ENCODE measurements at places on chromosomes 7 and 10. TPM values are rescaled to one million over a fixed set of nuclear protein-coding genes. Genes with fewer than 3 reads are reported as not detected.

GRCh38 chr10:105398202-105398601 lies 757.1 kb downstream of the SORCS3 start:
- no peak for DNase-seq

DNA sequence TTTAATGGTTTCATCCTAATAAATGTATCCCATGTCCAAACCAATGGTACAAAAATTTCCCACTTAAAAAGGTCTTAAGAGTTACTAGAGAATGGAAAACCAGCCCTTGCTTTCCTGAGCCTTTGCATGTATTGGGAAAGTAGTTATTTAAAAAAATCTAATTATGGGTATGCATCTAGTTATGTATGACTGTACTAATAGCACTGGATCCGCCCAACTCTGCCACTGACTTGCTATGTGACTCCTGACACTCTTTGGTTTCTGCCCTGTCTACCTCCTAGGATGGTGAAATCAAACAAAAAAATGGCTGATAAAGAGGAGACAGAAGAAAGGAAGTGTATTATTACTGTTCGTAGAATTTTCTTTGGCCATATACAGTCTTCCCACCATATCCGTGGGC lies 110.4 kb upstream of the CCDC6 start:
- DNase-seq, result no peak

TMEM225B gene
- 1.5 TPM for total RNA-seq

GRCh38 chr7:101216001-101216859 lies 1.2 kb downstream of the PLOD3 start:
- DNase-seq, result no peak

- no peak for DNase-seq
These were observed 37.3 kb upstream of the PDZD8 start for GRCh38 chr10:117412469-117413010.

- peak; percentile 66 for DNase-seq
These were observed 126.2 kb downstream of the PRPF18 start for GRCh38 chr10:13712837-13713581.

GRCh38 chr7:5349005-5349380 lies 66.2 kb downstream of the SLC29A4 start:
- no peak for DNase-seq

- DNase-seq, result no peak
These were observed 344.0 kb downstream of the REEP3 start for GRCh38 chr10:63865210-63865609.

DNA sequence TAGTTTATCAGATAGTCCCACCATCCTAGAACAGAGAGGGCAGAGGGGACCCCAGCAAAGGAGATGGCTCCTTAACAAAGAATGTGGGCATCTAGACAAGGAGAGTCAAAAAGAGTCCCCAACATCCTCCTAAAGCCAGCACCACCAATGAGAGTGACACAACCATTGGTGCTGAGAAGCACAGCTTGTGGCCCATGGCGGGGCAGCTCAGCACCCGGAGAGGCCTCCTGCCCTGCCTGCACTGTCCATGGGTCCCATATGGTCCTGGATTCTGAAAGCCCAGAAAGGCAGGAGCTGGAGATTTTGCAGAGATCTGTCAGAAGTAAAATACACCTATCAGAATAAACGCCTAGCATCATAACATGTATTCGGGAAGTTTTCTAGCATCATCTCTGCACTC lies 311.8 kb upstream of the ZNF32 start:
- no peak for DNase-seq

- DNase-seq, result no peak
These were observed 1.0 kb upstream of the PBLD start for GRCh38 chr10:68333440-68334431.

DYNC1I1 gene
- 10.2 TPM for total RNA-seq

DNA sequence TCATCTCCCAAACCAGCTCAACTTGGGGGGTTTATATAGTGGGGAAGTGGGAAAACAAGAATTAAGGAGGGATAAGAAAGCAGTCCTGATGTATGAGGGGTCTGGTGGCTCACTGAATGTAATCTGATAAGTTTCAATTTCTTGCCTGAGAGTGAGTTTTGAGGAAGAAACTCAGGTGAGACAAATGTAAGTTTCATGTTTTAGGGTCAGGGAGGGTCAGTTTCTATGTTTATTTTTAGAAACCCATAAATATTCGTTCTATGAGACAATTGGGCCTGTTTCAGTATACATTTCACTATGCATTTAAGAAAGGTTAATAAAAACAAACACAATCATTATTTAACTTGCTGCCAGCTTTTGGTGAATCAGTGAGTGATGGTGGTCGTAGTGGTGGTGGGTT lies 128.0 kb upstream of the MBL2 start:
- DNase-seq, result no peak

MACC1 gene
- total RNA-seq, result 1.2 TPM

DNA sequence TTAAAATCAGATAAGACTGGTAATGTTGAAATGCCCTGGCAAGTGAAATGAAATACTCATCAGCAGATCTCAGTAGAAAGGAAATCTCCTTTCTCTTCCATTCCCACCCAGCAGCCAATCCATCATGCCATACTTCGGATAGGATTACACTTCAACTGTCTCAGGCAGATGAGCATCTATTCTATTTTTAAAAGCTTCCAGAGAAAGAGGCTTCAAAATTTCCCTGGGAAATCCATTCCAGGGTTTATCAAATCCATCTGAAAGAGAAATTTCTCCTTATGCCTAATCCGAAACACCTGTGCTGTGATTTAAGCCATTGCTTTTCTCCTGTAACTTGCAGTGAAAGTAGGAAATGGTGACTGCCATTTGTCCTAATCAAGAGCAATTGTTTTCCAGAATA lies 60.4 kb upstream of the RAPGEF5 start:
- no peak for DNase-seq

DNA sequence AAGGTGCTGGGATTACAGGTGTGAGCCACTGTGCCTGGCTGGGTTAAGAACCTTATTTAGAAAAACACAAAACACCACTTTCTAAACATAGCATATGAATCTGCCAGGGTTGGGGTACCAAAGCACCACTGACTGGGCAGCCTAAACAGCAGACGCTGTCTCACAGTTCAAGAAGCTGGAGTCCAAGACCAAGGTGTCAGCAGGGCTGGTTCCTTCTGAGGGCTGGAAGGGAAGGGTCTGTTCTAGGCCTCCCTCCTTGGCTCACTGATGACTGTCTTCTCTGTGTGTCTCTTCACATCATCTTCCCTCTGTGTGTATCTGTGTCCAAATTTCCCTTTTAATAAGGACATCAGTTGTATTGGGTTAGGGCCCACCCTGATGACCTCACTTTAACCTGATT lies 49.6 kb downstream of the HIPK2 start:
- no peak for DNase-seq

CNNM1 gene
- total RNA-seq, result not detected

DNA sequence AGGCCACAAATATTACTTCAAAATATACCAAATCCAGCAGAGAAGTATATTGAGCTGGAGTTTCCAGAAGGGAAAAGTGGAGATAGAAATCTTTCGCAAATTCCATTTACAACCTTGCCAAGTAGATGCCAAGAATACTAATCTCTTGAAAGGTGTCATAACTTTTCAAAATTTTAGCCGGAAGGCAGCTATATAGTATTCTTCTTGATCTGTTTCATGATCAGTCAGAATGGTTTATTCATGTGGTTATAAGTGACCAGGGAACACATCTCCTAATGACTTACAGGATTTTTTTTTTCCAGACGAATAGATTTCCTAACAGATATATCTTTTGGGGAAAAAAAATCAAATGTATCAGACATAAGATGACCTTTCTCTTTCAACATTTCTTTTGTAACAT lies 270.7 kb downstream of the TSPAN12 start:
- no peak for DNase-seq

TWIST1 gene
- total RNA-seq, result 28.5 TPM

OPALIN gene
- total RNA-seq, result not detected

GRCh38 chr10:13347043-13347499 lies 1.0 kb downstream of the SEPHS1 start:
- DNase-seq, result no peak

GRCh38 chr7:151484971-151485707 lies 34.6 kb downstream of the RHEB start:
- DNase-seq, result no peak

DNA sequence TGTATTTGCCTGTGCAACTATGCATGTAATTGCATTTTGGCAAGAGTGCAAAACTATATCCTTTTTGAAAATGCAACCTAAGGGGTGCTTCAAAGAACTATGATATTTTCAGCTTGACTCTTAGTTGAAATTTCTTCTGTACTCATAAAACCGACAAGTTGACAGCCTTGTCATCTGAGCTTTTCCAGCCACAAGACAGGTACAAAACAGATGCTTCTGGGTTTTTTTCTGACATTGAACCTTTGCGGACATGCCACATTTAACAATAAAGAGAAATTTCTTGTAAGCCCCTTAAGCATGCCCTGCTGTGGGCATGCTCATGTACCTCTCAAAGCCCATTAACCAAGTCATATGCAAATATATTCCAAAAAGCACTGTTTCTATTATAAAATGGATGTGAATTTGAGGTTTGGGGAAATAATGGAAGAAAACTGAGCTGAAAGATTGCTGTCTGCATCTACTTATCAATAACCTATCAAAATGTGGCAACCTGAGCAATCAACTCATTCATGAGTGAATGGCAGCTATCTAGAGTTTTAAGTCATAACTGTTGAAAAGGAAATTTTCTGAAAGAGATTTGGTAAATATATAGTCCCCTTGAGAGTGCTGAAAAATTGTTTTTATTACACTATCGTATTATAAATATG lies 1117.0 kb upstream of the LRRTM3 start:
- DNase-seq, result no peak

- DNase-seq, result no peak
These were observed 69.1 kb upstream of the LANCL2 start for GRCh38 chr7:55296070-55296469.

- peak; percentile 56 for DNase-seq
These were observed 754 bp downstream of the GSTO1 start for GRCh38 chr10:104255311-104255981.

FAM25A gene
- total RNA-seq, result not detected

GRCh38 chr7:40733578-40733977 lies 598.8 kb downstream of the SUGCT start:
- DNase-seq, result no peak

C10orf90 gene
- total RNA-seq, result not detected

PTPRZ1 gene
- total RNA-seq, result 3.5 TPM

NRCAM gene
- total RNA-seq, result 16.5 TPM

SPDYE1 gene
- total RNA-seq, result not detected

GRCh38 chr7:155020996-155021395 lies 18.1 kb upstream of the PAXIP1 start:
- DNase-seq, result no peak

DNA sequence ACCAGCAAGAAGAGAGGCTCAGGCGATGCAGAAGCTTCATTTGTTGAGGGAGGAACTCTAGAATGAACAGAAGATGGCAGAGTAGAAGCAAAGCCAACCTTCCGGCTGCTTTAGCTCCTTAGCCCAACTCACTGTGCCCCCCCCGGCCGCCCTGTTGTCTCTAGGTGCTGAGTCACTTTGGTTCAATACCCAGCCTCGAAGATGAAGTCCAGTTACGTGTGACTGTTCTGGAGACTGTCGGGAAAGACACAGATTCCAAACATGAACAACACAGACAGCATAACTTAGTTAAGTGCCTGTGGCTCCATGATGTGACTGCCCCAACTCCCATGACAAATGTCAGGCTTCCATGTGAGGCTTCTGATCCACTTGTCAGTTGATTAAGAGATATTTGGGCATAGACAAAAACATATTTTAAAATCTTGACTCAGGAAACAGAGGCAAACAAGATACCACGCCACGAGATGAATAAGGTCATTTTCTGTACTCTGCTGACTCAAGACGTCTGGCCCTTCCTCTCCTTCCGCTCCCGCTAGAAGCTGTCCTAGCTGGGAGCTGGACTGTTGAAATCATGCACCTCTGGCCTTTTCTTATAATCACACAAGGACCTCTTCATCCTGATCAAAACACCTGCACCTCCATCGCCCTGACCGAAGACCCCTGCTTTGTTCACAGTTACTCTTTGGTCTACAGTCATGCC lies 199.3 kb downstream of the FRMD4A start:
- no peak for DNase-seq

DNA sequence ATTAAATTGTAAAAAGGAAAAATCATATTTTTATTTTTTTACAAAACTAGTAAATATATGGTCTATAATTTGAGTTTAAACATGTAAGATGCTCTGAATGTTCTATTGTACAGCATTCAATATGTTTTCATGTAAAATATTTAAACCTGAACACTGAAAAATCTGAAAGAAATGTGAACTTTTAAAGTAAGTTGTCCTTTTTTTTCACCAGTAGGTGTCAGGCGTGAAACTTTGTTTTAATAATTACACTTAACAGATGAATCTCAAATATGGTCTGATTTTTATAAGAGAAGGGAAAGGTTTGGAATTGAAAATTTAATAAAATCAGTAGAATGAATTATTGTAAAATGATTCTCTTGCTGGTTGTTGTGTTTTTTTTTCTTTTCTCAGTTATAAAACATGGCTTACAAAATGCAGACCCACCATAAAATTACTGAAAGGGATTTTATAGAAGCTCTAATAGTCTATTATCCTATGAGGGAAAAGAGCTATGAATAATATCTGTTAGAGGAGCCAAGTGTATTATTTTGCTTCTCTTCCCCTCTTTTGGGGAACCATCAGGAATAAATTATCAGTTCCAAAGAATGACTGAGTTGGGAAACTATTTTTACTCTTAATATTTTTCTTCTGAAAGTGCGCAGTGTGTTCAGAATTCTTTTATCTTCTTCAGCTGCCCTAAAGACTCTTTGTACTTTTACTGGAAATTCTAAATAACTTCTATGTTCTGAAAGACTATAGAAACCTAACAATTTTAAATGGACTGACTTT lies 217.7 kb upstream of the FZD1 start:
- no peak for DNase-seq

DNA sequence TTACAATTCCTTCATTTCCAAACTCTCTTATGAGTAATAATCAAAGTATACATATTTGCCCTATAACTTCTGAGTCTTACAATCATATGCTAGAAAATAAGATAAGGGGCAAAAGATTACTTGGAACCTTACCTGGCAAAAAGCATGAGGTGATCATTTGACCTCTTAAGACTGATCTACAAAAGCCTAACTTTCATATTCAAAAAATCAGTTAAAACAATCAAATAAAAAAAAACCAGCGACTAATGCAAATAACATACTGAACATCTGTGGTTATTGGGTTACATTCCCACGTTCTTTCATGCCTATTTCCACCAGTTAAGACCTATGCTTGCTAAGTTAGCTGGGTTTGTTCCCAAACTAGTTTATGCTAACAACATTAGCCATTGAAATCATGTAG lies 187.6 kb downstream of the RNF133 start:
- DNase-seq, result no peak

PRTFDC1 gene
- total RNA-seq, result 0.78 TPM

GRCh38 chr7:99003419-99003818 lies 125.1 kb downstream of the TRRAP start:
- DNase-seq, result no peak

C7orf33 gene
- not detected for total RNA-seq

GRCh38 chr10:96511044-96511945 lies 2.4 kb downstream of the TLL2 start:
- DNase-seq, result no peak

DNA sequence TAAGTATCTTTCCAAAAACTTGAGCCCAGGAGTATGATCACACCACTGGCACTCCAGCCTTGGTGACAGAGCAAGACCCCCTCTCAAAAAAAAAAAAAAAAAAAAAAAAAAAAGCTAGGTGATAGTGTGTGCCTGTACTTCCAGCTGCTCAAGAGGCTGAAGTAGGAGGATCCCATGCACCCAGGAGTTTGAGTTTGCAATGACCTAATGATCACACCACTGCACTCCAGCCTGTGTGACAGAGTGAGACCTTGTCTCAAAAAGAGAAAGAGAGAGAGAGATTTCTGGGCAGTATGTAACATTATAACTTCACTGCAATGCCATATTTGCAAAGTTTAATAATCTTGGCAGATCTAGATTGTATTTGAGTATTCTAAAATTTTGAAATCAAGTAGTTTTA lies 47.6 kb downstream of the AKAP9 start:
- no peak for DNase-seq

SLC16A9 gene
- 0.44 TPM for total RNA-seq

Data from tibial nerve (tissue), 4 donors.